Activated CD4-positive, alpha-beta T cell treated with anti-CD3 and anti-CD28 coated beads, Interleukin-2, amount 50 U/mL, for 1 hour (primary cell): ENCODE measurements at places on chromosomes 7 and 10.
A peak's percentile ranks its signal among the peaks of the same experiment; 100 is the strongest.

- no peak for DNase-seq
Measured at GRCh38 chr7:13822678-13823077, 166.8 kb downstream of the ETV1 start.

DNA sequence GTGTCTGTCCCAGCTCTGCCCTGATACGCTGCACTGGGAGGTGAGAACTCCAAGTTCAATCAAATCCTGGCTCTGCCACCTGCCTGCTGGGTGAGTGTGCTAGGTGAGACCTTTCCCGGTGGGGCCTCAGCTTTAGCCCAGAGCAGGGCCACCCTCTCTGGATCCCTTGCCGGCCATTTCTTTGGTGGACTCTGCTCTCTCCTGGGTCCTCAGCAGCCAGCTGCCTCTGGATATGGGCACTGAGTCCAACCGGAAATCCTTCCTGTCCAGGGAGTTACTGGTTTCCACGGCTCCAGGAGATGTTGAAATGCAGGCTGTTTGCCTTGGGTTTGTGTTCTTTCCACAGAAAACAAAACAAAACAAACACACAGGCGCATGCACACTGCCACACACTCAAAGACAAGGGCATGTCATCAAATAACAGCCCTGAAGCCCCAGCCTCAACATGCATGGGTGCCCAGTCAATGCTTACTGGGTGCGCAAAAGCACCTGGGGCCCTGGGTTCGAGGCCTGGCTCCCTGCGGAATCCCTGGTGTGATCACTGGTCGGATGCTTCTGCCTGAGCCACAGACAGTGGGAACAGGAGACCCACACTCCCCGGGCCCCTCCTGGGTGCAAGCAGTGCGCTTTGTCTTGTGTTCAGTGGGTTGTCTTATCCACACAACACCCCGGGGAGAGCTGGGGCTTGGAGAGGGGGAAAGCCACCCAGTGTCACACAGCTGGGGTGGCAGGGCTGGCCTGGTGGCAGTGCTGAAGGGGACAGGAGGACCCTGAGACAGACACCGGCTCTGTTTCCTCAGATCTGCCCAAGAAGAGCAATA, 33.1 kb downstream of the PPIF start:
- DNase-seq = no peak

GRCh38 chr7:101859411-101860106, 42.1 kb downstream of the CUX1 start:
- DNase-seq = no peak

- DNase-seq = no peak
Measured at GRCh38 chr10:105063796-105064195, 422.7 kb downstream of the SORCS3 start.

DNA sequence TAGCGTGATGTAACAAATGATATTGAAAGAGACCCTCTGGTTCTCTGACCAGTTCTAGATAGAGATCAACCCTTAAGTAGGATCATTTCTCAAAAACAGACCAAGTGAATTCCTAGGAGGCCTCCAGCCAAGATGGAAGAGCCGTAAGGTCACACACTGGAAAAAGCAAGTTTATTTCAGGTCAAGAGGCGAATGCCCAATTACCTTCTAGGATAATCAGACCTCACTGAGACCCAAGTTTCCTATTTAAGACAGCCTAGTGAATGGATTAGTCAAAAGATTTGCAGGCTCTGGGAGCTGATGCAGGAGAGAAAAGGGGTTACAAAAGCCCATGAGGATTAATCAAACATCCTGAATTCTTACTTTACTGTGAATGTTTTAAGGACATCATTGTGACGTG, 486.1 kb upstream of the NRP1 start:
- no peak for DNase-seq

DNA sequence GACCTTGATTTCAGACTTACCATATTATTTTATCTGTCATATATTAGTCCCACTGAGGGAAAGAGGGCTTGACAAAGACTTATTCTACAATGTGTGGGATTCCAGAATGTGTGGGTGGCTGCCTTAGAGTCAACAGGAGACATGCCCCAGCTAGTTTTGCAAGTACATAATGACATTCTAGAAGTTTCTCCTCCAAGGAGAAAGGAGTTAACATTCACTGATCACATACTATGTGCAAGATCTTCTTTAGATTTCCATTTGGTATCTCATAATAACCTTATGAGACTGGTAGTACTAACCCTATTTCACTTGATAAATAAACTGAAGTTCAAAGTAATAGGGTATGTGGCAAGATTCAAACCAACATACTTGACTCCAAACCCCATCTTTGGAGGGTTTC, 25.2 kb downstream of the IRF5 start:
- DNase-seq = no peak

DNA sequence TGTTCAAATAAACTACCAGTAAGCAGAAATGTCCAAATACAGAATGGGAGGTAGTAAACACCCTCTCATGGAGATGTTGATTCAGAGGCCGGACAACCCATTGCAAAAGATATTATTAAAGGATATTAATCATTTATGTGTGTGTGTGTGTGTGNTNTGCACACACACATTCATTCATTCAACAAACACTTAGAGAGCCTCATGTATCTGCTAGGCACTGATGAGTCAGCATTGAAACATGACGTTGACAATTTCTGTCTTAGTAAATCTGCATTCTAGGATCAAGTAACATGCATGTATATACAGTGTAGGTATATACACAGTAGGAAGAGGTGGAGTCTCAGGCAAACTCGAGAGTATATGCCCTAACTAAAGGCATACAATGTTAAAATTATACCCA, 187.0 kb downstream of the ZNF365 start:
- no peak for DNase-seq

- no peak for DNase-seq
Measured at GRCh38 chr7:134189559-134189958, 62.4 kb downstream of the LRGUK start.

DNA sequence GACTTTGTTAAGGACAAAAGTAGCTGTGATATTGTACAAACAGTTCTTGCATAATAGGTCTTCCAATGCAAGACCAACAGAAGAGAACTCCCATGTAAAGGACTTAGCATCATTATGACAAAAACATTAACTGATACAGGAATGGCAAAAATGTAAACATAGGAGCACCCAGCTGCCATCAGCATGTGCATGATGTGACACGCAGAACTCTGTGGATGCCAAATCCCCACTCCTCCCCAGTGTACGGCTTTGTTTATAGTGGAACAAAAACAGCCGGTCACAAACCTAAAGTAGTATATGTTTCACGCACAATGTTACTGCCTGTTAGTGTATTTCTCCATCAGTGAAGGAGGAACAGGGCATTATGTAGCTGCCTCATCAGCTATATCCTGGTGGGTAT, 316.0 kb upstream of the AOAH start:
- DNase-seq = no peak

DNA sequence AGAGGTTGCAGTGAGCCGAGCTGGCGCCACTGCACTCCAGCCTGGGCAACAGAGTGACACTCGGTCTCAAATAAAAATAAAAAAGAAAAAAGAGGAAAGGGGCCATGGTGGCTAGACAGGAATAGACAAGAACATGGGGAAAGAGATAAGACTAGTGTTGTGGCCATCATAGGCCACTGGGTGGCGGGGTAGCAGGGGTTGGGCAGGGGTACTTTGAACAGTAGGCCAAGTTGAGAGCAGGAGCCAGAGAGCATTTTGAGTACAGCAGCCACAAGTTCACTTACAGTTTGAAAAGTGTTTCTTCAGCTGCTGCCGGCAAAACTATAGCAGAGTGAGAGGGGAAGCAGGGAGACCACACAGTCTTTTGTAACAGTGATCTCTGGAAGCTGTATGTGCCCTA, 656.0 kb downstream of the CNTNAP2 start:
- DNase-seq = no peak

DNA sequence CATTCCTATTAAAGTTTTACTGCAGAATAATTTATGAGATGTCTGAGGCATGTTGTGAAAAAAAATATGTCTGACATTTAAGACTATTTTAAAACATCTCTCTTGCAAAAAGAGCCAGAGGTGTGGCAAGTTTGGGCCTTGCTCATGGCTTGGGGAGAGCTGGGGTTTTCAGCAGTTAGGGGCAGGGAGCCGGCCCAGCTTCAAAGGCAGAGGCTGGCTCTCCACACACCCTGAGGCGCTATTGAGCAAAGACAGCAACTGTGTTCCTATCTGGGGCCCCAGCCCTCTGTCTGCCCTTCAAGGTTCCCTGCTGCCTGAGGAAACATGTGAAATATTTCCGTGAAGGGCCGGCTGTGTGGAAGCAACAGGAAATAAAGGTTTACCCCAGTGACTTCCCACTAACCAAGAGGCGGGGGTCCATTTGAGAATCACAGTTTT, 94.0 kb downstream of the SORBS1 start:
- no peak for DNase-seq

GRCh38 chr10:97494863-97495506, 3.2 kb downstream of the MMS19 start:
- DNase-seq = peak; percentile 13

DNA sequence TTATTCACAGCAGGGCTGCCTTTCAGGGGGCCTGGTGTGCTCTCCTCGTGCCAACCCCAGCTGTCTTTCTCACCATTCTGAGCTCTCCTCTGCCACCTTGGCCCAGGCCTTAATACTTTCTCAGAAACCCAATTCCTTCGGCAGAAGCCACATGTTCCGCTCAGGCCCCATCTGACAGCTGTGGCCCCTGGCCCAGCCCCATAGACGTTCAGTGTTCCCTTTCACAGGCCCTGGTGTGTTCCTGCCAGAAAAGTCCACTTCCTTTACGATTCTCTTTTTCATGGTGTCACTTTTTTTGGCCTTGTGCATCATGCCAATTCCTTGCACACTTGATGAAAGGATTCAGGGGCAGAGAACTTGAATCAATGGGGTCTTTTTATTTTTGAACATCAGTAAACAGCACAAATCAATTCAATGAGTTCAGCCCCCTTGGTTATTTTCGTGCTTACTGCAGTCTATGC, 15.9 kb upstream of the GPNMB start:
- no peak for DNase-seq

GRCh38 chr10:114499630-114500190, 95.4 kb upstream of the AFAP1L2 start:
- DNase-seq = peak; percentile 42

GRCh38 chr7:81162771-81163525, 244.1 kb upstream of the SEMA3C start:
- no peak for DNase-seq

GRCh38 chr10:5589011-5589660, 64.4 kb downstream of the CALML3 start:
- DNase-seq = no peak

DNA sequence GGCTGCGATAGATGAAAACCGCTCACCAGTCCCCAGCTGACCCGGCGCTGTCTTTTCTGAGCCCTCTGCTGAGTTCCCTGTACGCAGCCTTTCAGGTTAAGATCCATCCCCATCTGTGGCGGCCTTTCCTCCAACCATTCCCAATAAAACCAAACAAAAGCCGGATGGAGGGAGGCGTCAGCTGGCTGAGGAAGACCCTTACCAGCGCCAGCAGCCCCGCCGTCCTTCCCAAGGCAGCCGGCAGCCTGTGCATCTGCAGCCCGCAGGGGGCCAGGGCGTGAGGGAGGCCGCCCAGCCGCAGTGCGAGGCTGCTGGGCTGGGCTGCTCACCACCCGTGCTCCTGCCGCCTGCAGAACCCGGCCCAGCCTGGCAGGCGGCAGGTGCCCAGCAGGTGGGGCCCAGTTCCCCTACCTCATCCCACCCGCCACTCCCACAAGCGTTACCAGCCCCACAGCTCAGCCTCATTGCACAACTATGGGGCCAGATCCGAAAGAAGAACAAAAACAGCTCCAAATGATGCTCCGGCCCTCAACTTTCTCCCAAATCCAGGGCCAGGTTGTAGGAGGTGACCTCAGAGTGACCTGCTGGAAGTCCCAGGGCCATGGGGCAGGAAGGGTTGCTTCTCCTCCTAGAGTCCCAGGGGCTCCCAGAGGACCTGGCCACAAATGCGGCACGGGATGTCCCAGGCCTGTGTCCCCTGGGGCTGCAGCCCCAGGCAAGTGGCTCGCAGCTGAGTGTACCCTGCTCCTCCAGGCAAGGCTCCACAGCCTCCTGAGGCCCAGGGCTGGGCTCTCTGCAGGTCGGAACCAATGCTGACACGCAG, 23.8 kb downstream of the PAPOLB start:
- DNase-seq = no peak

DNA sequence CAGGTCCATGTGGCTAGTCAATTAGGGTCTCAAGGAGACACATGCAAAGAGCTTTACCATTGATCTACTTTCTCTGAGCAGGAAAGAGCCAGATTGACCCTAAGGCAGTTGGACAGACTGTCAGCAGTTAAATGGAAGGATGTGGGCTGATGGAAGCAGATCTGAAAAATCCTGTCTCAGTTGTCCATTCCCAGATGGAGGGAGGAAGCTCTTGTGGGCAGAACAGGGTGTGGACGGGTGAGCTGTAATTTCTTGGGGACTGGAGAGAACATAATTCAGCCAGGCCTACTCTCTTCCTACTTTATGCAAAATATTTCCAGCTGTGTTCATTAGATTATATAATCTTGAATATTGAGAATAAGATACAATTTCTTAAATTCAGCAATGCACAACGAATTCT, 163.6 kb downstream of the GNAT3 start:
- DNase-seq = no peak

DNA sequence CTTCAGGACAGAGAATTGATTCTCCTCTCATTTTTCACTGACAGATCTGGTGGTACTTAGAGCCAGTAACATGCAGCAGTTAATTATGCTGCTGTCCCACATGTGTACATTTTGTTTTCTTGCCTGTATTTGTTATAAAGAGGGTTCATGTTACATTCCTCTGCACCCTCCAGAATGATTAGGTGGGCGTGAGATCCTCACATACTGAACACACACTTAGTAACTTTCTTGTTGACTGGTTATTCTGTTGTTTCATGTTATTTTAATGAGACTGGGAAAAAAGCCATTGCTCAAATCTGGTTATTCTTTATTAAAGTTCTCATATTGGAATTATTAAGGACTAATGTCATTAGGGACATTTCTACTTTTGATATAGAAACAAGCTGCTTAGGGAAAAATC, 409.1 kb downstream of the SDK1 start:
- DNase-seq = no peak
